ENCODE measurements at places on chromosomes 2 and 18. TPM values are rescaled to one million over a fixed set of nuclear protein-coding genes. Genes with fewer than 3 reads are reported as not detected.
A peak's percentile ranks its signal among the peaks of the same experiment; 100 is the strongest.

The LRP1B gene
- 3.7 TPM for polyA plus RNA-seq

The MAP3K19 gene
- not detected for polyA plus RNA-seq

The CD8A gene
- 0.10 TPM for polyA plus RNA-seq

The NPAS2 gene
- 8.7 TPM for polyA plus RNA-seq

- DNase-seq = no peak
These were observed 7.5 kb downstream of the TMSB10 start for GRCh38 chr2:84912984-84913383.

GRCh38 chr2:216914491-216914890 lies 54.6 kb upstream of the TNP1 start:
- DNase-seq = no peak

GRCh38 chr2:74053959-74054715 lies 69.4 kb downstream of the TET3 start:
- DNase-seq = no peak

- no peak for DNase-seq
These were observed 6.1 kb upstream of the AMMECR1L start for GRCh38 chr2:127891811-127892210.

GRCh38 chr2:26008851-26009566 lies 24.9 kb upstream of the RAB10 start:
- DNase-seq = no peak

- no peak for DNase-seq
These were observed 20.3 kb downstream of the PER2 start for GRCh38 chr2:238267884-238268680.

- DNase-seq = no peak
These were observed 6.1 kb upstream of the GPC1 start for GRCh38 chr2:240429341-240429871.

GRCh38 chr2:240140511-240140910 lies at the start of gene OTOS:
OTOS (minus strand) TSS chr2:240140658; CDS start chr2:240140326, 332 bp downstream.
- DNase-seq = no peak

DNA sequence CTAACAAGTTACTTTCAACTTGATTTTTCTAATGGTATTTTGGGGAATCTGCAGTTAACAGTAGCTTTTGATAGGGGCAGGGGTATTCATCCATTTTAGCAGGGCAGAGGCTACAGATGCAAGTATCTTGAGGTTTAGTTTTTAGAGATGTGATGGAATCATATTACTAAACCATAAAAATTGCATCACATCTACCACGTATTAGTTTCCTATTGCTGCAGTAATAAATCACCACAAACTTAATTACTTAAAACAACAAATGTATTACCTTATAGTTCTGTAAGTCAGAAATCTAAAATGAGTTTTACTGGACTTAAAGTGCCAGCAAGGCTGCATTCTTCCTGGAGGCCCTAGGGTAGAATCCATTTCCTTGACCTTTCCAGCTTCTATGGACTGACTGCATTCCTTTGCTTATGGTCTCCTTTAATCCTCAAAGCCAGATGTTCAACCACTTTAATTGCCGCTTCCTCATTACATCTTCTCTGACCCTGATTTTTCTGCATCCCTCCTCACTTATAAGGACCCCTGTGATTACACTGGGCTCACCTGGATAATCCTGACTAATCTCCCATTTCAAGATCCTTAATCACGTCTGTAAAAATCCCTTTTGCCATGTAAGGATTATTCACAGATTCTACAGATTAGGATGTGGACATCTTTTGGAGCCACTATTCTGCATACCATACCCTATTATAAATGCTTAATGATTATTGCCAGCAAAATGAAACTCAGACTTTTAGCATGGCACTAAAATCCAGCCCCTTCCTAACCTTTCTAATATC lies 21.9 kb upstream of the EXOC6B start:
- no peak for DNase-seq

GRCh38 chr2:203905656-203906055 lies 30.9 kb upstream of the ICOS start:
- DNase-seq = no peak

DNA sequence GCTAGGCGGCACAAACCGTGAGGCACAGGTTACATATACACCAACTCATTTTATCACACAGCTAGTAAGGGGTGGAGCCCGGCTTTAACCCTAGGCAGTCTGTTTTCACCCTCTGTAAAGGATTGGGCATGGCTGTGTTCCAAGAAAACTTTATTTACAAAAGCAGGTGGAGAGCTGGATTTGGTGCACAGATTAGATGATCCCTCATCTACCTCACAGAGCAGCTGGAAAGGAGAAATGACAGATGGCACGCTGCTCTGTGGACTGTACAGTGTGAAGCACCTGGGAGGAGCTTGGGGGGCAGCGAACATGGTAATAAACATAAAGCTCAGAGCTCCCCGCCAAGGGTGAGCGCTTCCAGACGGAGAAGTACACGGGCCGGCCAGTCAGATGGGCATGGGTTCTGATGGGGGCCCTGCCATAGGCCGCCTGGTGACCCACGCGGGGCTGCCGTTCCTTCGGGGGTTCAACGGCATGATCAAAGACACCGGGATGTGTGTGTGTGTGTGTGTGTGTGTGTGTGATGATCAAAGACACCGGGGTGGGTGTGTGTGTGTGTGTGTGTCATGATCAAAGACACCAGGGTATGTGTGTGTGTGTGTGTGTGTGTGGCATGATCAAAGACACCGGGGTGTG lies 862 bp upstream of the TMEM177 start:
- DNase-seq = no peak

DNA sequence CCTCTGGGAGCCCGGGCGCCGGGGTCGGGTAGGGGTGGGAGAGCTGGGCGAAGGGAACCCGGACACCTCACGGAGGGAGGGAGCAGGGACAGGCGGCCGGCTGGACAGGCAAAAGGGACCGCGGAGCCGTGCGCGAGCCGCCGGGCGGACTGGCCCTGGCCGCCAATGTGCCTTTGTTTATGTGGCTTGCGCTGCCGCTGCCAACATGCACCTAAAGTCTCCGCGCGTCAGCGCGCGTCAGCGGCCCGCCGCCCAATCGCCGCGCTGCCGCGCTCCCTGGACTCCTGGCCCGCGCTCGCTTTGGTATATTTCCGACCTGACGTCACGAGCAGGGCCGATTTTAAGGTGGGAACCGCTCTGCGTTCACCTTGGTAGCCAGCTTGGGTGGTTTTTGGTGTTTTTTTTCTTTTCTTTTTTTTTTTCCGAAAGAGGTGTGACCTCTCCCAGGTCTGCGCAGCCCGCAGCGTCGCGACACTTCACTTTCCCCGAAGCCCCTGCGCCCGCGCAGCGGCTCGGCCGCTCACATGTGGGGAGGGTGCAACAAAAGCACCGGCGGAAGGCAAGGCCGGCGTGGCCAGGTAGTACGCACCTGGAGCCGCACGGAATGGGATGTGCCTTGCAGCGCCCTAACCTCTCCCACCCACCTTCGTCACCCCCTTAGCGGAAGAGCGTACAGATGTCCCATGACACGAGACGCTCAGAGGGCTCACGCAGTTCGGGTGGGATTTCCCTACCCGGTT lies at the start of gene NR4A2:
Gene NR4A2 (minus strand): TSS at position 188 of the 740 bp plus-strand sequence. CDS start 2,535 bp downstream, outside the sequence.
- peak; percentile 90 for DNase-seq

DNA sequence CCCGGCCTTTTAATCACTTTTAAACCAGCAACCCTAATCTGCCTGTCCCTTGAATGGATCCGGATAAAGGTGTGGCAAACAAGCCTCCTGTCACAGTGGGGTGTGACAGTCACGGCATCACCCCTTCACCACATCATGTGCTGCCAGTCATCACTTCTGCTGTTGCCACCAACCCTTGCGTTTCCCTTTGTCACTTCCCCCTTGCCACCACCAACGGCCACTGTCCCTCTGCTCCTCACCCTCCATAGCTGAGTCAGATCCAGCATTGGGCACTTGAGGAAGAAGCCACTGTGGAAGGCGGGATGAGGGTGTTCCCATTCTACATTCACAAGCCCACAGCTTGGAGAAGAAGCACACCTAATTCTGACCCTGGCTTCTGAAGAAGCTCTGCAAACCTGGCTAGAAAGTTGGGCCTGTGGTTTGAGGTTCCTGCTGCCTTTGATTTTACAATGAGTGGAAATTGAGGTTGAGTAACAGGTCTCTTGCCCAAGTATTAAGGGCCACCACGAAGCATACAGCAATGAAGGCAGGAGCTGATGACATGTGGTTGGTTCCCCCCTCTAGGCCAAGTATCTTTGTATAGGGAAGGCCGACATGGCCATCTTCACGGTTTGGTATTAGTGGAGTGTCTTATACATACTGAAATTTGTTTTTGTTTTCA lies 22.9 kb upstream of the DARS1 start:
- no peak for DNase-seq

DNA sequence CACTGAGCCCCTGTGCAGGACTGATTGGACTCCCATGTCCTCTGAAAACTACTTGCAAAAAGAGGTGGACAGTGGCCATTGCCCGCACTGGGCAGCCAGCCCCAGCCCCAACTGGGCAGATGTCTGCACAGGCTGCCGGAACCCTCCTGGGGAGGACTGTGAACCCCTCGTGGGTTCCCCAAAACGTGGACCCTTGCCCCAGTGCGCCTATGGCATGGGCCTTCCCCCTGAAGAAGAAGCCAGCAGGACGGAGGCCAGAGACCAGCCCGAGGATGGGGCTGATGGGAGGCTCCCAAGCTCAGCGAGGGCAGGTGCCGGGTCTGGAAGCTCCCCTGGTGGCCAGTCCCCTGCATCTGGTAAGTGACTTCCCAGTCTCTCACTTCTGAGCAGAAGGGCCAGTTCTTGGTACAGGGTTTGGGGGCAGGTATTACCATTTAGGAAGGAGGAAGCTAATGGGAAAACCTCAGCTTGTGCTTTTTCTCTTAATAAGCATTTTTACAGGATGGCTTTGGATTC lies 44.1 kb downstream of the TNFRSF11A start:
- no peak for DNase-seq

All from hindlimb muscle (tissue), 1 donor.